ENCODE measurements at places on chromosomes 6 and 20.

DNA sequence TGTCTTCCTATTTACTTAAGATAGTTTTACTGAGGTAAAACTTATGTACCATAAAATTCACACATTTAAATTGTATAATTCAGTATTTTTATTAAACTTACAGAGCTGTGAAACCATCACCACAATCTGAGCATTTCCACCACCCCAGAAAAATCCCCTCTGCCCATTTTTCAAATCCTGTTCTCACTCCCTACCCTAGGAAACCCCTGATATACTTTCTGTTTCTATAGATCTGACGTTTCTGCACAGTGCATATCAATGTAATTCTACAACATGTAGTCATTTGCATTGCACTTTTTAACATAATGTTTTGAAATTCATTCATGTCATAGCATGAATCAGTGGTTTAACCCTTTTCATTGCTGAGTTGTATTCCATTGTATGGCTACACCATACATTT lies 96.7 kb upstream of the OPRM1 start:
- DNase-seq = no peak

GRCh38 chr20:36469973-36470372 lies 71.3 kb upstream of the MYL9 start:
- DNase-seq = no peak

GRCh38 chr6:166667796-166668610 lies 41.0 kb upstream of the RPS6KA2 start:
- DNase-seq = no peak

GRCh38 chr6:137883400-137884148 lies 16.5 kb downstream of the TNFAIP3 start:
- no peak for DNase-seq

DNA sequence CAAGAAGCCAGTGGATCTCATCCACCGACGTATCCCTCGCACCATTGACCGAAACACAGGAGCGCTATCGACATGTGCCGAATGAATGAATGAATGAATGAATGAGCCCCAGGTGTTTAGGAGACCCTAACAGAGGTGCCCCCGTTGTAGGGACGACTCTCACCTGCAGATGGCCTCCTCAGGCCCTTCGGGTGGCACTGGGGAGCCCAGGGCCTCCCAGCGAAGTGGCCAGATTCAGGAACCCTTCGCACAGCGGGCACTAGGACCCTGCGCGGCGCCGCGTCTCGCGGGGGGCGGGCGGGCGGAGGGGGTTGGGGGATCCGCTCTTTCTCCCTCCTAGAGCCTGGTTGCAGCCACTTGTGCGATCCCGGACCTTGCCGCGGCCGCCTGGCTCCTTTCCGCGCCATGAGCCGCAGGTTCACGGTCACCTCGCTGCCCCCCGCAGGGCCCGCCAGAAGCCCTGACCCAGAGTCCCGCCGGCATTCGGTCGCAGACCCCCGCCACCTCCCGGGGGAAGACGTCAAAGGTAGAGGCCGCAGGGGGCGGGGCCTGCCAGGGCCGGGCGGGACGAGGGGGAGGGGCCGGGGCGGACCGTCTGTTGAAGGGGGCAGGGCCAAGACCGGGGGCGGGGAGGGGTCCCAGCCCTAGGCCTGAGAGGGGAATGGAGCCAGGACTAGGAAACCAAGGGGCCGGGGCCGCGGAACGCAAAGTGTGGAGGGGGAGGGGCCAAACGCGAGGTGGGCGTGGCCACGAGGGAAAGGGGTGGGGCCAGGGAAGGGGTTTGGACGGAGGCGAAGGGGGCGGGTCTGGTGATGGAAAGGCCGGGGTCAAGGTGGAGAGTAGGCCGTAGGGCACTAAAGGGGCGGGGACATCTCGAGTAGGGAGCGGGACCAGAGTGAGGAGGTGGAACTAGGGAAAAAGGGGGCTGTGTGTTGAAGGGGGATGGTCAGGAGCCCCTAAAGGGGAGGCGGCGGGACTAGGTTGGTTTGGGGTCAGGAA lies 7.4 kb upstream of the SLC12A5 start:
- peak; percentile 5 for DNase-seq

DNA sequence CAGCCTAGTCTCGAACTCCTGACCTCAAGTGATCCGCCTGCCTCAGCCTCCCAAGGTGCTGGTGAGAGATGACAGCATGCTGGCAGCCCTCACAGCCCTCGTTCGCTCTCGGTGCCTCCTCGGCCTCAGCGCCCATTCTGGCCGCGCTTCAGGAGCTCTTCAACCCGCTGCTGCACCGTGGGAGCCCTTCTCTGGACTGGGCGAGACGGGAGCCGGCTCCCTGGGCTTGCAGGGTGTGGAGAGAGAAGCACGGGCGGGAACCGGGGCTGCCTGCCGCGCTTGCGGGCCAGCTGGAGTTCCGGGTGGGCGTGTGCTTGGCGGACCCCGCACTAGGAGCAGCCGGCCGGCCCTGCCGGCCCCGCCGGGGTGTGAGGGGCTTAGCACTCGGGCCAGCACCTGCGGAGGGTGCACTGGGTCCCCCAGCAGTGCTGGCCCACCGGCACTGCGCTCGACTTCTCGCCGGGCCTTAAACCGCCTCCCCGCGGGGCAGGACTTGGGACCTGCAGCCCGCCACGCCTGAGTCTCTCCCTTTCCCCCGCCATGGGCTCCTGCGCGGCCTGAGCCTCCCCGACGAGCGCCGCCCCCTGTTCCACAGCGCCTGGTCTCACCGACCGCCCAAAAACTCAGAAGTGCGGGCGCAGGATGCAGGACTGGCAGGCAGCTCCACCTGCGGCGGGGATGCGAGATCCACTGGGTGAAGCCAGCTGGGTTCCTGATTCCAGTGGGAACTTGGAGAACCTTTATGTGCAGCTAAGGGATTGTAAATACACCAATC lies 31.5 kb upstream of the RANBP9 start:
- DNase-seq = no peak

DNA sequence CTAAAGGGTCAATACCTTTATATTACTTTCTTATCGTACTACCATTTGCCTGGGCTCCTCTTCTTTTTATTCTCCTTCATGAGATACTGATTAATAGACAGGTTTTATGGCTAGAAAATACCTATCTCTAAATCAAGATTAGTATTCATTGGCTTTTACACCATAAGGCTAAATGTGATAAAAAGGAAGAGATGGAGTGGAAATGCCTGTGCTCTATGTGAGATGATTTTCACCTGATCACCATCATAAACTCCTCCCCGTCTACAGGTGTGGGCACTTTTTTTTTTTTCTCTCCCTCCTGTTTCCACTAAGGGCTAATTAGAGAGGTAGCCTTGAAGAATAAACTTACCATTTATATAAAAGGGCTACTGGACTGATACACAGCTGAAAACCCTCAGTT lies at the start of gene GLYATL3:
Gene GLYATL3 (plus strand): TSS at position 301 of the 400 bp plus-strand sequence. CDS start 12,068 bp downstream, outside the sequence.
- no peak for DNase-seq

GRCh38 chr6:13914351-13914750 lies 10.4 kb upstream of the RNF182 start:
- no peak for DNase-seq

- DNase-seq = no peak
These were observed 172.4 kb upstream of the SSTR4 start for GRCh38 chr20:22862671-22863230.

DNA sequence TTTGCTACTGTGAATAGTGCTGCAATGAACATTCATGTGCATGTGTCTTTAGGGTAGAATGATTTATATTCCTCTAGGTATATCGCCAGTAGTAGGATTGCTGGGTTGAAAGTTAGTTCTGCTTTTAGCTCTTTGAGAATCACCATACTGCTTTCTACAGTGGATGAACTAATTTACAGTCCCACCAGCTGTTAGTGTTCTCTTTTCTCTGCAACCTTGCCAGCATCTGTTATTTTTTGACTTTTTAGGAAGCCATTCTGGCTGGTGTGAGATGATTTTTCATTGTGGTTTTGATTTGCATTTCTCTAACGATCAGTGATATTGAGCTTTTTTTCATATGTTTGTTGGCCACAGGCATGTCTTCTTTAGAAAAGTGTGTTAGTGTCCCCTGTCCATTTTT lies 40.0 kb downstream of the PLG start:
- no peak for DNase-seq

- DNase-seq = no peak
These were observed 192.2 kb upstream of the SGK1 start for GRCh38 chr6:134510142-134510541.

GRCh38 chr6:170063851-170064602 lies 226.9 kb downstream of the DLL1 start:
- no peak for DNase-seq

DNA sequence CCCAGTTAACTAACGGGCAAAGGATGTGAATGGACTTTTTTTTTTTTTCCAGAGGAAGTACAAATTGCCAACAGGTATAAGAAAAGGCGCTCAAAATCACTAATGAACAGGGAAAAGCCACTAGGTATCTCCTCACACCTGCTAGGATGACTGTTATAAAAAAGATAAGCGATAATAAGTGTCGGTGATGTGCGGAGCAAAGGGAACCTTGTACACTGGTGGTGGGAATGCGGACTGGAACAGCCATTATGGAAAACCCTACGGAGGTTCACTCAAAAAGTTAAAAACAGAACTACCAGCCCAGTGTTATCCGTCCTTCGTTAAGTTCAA lies 787 bp upstream of the RAB32 start:
- DNase-seq = no peak

DNA sequence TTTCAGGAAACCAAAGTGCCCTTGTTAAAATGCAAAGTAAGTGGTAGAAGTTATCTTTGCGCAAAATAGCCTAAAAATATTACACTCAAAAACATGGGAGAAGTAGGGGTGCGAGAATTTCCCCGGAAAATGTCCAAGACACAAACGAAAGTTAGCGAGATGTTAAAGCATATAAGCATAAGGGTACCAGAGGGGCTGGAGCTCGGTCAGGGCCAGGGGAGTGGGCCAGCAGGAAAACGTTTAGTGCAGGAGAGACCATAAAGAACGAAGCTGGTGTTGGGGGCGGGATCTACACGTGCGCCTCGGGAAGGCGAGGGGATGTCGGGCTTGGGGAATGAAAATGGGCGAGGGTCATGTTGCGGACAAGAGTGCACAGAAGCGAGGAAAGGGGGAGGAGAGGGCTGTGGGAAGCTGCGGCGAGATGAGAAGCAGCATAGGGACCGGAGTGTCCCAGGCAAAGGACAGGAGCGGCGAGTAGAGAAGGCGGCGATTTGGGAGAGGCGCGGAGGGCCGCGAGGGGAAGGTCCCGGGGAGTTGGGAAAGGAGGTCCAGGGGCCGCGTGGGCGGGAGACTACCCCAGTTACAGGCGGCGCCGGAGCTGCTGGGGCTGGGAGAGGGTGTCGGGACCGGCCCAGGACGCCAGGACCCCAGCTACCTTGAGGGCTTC lies 600 bp downstream of the XPO5 start:
- DNase-seq = peak; percentile 28

GRCh38 chr6:4986999-4987398 lies 16.8 kb downstream of the RPP40 start:
- no peak for DNase-seq

- DNase-seq = no peak
These were observed 190.6 kb upstream of the GRIK2 start for GRCh38 chr6:101202867-101203374.

- DNase-seq = no peak
These were observed 215.9 kb downstream of the SLC24A3 start for GRCh38 chr20:19428324-19428723.

- DNase-seq = no peak
These were observed 159.8 kb downstream of the NRN1 start for GRCh38 chr6:5846889-5847288.

DNA sequence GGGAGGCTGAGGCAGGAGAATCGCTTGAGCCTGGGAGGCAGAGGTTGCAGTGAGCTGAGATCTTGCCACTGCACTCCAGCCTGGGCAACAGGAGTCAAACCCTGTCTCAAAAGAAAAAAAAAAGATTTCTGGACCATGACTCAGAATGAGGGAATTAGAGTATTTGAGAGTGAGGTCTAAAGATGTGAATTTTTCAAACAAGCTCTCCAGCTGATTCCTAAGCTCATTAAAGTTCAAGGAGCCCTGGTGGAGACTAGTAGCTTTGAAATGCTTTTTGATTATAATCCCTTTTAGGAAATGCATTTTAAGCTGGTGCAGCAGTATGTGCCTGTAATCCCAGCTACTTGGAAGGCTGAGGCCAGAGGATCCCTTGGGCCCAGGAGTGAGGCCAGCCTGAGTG lies 21.8 kb upstream of the SRF start:
- no peak for DNase-seq

DNA sequence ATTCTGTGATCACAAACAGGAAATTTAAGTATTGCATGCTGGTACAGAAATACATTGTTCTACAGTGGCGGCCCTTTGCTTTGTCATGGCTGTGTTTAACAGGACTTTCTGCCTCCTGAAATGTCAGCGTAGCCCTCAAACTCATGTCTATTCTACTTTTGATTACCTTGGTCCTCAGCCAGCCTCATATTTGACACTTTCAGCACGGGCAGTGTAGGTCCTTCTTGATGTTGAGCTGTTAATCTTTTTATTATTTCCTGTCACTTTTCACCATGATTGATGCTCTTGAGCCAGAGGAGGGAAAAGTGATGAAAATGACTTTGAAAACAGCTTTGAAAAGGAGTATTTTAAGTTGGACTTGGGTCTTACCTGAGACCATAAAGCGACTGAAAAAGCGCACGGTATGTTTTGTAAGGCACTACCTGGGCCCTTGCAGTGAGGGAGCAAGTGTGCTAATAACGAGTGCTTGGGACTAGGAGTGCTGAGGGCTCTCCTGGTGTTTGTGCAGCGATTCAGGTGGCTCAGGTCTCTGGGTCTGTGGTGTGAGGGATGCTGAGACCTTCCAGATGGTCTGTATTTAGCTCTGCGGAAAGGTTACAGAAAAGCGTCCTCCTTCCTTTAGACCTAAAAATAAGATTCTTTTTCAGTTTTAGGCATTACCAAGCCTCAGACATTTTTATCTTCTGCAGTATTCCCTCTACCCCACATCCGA lies 45.2 kb upstream of the RREB1 start:
- DNase-seq = no peak

- no peak for DNase-seq
These were observed 47.2 kb upstream of the NCOA3 start for GRCh38 chr20:47454298-47455132.

Data from right renal pelvis (tissue), 4 donors.